Fibroblast of lung (primary cell): ENCODE measurements at places on chromosomes 13 and 19.
A peak's percentile ranks its signal among the peaks of the same experiment; 100 is the strongest.

GRCh38 chr19:18464646-18465045 lies 26.7 kb upstream of the ISYNA1 start:
- peak overlapping the region; percentile 68 for H3K27ac ChIP-seq
- H3K4me1 ChIP-seq = peaks cover 38% of the 10 kb centered on the region
- peaks cover 24% of the 10 kb centered on the region for H3K36me3 ChIP-seq
- H3K27me3 ChIP-seq = no peaks in the 10 kb centered on the region
- no peak overlapping the region for H3K4me3 ChIP-seq
- DNase-seq = peak; percentile 94

- H3K4me3 ChIP-seq = no peak overlapping the region
- no peak for DNase-seq
- H3K27ac ChIP-seq = no peak overlapping the region
- H3K4me1 ChIP-seq = no peaks in the 10 kb centered on the region
- no peaks in the 10 kb centered on the region for H3K27me3 ChIP-seq
These were observed 91.7 kb downstream of the HSPH1 start for GRCh38 chr13:31069808-31070534.

DNA sequence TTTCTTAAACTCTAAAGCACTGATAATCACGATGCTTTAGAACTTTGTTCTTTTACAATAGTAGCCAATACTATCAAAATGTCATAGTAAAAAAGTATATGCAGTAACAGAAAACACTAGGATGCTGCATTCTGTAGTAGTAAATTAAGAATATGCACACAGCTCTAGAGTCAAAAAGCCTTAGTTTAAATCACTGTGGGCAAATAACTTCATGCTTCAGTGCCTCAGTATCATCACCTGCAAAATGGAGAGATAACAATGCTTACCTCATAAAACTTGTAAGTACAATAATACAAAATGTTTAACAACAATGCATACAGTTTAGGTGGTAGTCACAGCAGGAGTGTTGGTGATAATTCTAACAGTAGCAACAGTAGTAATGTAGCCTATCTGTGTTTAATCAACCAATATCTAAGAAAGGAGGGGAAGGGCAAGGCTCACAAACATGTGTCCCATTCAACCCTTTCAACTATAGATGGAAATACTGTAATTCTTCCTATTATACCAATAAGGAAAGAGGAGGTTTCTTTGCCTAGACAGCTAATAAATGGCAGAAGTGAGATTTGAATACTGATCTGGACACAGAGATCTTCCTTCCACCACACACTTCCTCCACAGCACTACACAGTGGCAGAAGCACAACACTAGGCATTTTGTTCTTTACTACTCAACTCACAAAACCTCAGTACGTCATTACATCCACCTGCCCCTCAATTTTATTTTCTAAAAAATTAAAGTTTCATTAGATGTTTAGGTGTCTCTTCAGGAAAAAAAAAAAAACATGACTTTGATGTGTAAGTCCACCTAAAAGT lies 4.6 kb downstream of the RBM26 start:
- no peak for DNase-seq
- no peak overlapping the region for H3K4me3 ChIP-seq
- H3K4me1 ChIP-seq = no peaks in the 10 kb centered on the region
- H3K36me3 ChIP-seq = no peaks in the 10 kb centered on the region
- H3K27ac ChIP-seq = no peak overlapping the region

DNA sequence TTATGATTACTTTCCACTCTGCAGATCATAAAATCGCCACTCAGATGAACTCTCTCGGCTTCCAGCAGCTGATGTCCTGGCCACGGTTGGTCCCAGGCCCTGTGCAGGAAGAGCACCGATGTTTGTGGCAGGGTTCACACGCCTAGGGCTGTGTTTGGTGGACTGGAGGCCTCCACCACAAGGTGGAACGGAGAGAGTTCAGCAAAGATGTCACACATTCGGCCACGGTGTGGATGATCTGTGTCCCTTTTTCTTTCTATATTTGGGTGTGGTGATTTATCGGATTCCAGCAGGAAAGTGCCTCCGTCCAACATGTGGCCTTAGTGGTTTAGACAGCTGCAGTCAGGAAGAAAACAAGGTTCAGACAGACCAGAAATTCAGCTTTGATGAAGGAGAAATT lies 521 bp upstream of the SHISA2 start:
- no peaks in the 10 kb centered on the region for H3K4me1 ChIP-seq
- H3K4me3 ChIP-seq = no peak overlapping the region
- H3K27me3 ChIP-seq = peaks cover 32% of the 10 kb centered on the region
- DNase-seq = no peak

DNA sequence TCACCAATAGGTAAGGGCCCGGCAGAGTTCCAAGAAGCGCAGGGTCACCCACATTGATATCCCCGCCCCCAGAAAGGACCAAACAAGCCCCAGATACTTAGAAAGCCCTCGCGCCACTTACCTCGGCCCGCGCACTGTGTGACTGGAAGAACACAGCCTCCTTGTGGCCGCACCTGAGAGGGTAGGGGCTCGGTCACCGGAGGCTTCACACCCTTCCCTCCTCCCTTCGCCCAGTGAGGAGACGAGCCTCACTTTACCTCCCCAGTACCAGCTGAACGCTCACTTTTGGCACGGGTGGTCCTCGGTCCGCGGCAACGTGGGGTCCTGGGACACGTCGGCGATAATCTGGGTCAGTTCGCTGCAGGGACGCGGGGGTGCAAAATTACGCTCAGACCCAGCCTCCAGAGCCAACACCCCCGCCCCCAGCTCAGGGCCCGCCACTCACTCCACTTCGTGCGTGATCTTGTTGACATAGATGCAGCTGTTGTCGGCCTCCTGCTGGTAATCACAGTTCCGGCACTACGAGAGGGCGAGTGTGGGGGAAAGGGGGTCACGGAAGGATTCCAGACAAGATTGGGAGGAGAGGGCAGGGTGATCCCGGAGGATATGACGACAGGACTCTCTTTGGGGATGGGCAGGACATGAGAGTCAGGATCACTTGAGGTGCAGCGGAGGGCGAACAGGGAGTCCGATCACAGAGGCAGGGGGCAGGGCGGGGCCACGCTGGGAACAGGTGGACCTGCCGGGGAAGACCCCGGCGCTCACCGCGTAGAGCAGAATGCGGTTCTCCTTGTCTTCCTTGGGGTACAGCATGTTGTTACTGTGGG lies 568 bp downstream of the POLR2I start:
- DNase-seq = peak; percentile 24
- peaks cover 15% of the 10 kb centered on the region for H3K36me3 ChIP-seq
- H3K4me3 ChIP-seq = peak overlapping the region; percentile 90
- peaks cover 10% of the 10 kb centered on the region for H3K4me1 ChIP-seq

DNA sequence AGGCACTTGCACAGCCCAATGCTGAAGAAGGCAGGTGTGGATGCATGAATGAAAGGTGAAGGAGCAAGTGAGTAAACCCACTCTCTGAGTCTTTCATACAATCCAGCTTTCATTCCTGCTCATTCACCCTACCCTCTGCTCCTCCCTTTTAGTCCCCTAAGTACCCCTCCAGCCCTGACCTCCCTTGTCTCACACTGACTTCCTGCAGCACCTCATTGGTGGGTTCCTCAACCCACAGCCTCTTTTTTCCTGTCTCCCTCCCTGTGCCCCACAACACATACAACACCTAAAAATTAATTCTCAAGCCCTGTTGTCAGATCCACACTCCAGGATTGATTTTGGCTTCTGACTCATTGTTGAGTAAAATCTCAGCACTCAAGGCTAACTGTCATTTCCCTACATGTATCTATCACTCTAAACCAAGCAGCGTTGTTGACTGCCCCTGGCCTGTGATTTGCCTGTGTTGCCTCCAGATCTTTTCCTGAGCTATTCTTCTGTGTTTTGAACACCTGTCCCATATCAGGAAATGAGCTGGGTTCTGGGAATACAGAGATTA lies 177.3 kb upstream of the SERP2 start:
- H3K4me3 ChIP-seq = no peak overlapping the region
- H3K36me3 ChIP-seq = no peaks in the 10 kb centered on the region
- no peaks in the 10 kb centered on the region for H3K4me1 ChIP-seq
- no peaks in the 10 kb centered on the region for H3K27me3 ChIP-seq
- no peak for DNase-seq
